ENCODE measurements at places on chromosomes 4 and X.

DNA sequence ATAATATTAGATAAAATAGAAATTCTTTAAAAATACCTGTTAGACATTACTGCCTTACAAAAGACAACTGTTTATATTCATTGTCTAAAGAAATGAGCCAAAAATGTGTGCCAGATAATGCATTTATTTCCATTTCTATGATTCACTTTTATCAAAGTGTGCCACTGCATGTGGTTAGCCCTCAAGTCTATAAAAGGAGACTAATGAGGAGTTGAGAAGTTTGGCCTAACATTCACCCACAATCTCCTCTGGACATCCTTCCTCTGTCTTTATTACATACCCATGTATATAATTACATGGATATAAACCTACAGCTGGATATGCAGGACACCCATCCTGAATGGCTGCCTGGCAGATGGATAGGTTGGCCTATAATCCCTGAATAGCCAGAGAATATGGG, 42.6 kb upstream of the PDE5A start:
- DNase-seq = no peak

DNA sequence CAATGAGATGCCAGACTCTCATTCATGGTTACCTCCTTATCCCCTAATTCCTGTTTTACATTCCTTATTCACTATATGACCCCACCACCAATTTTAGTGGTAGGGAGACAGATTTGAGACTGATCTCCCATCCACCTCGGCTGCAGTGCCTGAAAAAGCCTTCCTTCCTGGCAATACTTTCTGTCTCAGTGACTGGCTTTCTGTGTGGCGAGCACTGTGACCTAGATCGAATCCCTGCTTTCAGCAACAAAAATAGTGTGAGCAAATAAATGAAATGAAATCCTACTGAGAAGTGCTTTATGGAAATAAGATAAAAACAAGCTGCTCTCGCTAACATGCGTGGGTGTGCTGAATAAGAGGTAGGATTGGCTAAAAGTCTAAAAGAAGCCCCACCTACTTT, 165.3 kb downstream of the GPM6A start:
- no peak for DNase-seq

DNA sequence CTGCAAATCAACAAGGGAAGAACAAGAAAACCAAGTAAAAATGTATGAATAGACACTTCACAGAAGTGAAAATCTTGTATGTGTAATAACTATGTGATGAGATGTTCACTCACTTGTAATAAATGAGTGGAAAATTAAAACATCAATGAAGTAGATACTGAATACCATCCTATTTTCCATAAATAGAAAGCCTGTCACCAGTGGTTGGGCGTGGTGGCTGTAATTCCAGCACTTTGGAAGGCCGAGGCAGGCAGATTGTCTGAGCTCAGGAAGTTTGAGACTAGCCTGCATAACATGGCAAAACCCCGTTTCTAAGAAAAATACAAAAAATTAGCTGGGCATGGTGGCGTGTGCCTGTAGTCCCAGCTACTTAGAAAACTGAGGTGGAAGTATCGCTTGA, 53.5 kb upstream of the SOD3 start:
- DNase-seq = no peak

DNA sequence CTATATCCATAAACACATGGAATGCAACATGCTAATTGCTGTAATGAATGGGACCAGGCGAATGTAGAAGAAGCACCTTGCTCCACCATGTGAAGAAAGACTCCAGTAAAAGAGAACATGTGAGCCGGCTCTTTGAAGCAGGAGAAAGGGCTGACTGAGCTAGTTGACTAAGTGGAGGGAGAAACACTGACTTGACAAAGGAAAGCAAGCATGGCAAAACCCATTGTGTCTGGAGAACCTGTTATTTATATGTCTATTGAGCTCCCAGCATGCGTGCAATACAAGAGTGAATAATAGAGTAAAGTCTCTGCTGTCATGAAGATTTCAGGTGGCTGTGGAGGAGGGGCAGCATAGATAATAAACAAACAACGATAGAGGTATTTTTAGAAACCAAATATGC, 559.9 kb downstream of the RAB28 start:
- DNase-seq = no peak

DNA sequence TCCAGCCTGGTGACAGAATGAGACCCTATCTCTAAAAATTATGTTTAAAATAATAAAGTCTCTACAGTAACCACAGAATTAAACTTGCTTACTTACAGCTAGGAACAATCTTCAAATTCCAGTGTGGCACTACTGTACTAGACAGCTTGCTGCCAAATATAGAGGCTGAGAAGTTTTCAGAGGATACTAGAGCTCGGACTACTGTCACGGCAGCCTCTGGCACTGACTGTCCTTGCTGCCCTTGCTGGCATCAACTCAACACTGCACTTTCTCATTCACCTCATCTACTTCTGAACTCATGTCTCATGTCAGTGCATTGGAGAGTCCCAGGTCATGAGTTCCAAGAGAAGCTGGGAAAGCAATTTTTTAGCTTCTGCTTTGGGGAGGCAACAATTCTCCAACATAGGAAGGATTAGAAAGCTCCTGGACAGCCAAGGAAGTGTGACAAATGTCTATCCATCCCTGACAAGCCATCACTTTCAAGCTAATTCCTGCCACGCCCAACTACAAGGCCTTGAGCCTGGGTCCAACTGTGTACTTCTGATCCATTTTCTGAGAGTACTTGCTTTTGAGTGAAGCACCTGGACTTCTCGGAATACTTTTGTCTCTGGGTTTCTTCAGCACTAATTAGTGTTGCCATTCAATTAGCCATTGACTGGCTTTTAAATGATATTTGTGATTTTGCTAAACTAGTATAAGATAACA, 98.6 kb upstream of the NR3C2 start:
- no peak for DNase-seq

DNA sequence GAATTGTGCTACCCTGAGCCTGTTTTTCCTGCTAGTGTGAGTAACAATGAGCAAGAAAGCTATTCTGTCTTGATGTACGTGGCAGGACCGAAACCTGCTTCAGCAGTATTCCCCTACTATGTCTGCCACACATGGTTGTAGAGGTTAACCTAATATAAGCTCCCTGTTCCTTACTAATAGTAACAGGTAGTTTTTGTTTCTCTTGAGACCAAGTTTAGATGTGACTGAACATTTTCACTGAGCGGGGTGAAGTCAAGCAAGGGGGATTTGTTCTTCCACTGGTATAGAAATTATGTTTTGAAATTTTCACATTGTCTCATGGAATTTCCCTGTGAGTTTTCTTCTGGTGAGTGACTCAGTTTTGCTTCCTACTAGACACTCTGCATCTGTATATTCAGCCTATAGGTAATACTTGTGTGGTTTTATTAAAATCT, 37.3 kb downstream of the RRAGB start:
- DNase-seq = no peak

DNA sequence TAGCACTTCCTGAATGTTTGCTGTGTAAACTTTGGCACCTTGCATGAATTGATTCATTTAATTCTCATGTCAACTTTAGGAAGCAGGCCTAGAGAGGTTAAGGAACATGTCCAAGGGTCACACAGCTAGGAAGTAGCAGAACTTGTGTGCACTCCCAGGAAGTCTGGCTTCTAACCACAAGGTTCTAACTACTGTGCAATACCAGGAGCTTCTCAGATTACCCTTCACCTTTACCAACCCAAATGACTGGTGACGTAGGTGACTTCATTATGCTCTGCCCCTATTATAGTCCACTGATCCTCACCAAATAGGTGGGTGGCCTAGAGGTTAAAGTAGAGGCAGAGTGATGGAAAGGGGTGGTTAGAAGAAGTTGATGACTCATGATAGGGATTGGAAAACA, 14.4 kb downstream of the AR start:
- no peak for DNase-seq

DNA sequence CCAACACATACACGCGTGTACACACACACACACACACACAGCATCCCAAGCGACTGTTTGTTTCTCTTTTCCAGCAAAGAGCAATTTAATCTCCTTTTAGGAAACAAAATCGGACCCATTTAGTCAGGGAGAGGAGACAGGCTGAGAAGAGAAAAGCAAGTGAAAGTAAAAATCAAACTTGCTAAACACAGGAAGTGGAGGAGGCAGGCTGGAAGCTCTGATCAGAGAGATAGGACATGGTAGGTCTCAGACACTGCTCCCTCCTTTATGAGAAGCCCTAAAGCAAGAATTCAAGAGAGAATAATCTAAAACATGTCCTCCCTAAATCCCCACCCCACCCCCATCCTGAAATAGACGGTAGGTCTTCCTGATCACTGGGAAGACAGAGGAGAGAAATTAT, 62.3 kb downstream of the GPC3 start:
- no peak for DNase-seq

DNA sequence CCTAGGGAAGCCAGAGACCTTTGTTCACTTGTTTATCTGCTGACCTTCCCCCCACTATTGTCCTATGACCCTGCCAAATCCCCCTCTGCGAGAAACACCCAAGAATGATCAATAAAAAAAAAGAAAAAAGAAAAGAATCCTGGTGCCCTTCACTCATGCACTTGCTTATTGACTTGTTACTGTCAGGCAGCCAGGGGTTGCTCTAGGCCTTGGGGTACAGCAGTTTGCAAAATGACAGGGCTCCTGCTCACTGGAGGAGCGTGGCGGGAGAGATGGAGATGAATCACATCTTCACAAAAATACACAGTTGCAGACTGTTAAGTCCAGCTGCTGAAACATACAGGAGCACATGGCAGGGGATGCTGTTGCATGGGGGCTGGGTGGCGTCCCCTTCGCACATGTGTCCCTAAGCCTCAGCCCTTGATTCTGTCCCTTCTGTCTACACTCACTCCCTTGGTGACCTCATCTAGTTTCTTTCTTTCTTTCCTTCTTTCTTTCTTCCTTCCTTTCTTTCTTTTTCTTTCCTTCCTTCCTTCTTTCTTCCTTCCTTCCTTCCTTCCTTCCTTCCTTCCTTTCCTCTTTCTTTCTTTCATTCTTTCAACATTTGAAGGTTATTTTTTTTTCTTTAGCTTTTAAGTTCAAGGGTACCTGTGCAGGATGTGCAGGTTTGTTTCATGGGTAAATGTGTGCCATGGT, 16.9 kb upstream of the TMEM271 start:
- DNase-seq = no peak

GRCh38 chrX:47202316-47202715, 8.7 kb downstream of the UBA1 start:
- no peak for DNase-seq

DNA sequence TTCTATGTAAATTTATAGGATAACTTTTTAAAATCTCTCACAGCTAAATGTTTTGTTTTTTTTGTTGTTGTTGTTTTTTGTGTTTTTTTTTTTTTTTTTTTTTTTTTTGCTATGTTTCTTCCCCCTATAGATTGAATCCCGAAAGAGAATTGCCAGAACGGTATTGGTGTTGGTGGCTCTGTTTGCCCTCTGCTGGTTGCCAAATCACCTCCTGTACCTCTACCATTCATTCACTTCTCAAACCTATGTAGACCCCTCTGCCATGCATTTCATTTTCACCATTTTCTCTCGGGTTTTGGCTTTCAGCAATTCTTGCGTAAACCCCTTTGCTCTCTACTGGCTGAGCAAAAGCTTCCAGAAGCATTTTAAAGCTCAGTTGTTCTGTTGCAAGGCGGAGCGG, 4.1 kb downstream of the BRS3 start:
- no peak for DNase-seq

DNA sequence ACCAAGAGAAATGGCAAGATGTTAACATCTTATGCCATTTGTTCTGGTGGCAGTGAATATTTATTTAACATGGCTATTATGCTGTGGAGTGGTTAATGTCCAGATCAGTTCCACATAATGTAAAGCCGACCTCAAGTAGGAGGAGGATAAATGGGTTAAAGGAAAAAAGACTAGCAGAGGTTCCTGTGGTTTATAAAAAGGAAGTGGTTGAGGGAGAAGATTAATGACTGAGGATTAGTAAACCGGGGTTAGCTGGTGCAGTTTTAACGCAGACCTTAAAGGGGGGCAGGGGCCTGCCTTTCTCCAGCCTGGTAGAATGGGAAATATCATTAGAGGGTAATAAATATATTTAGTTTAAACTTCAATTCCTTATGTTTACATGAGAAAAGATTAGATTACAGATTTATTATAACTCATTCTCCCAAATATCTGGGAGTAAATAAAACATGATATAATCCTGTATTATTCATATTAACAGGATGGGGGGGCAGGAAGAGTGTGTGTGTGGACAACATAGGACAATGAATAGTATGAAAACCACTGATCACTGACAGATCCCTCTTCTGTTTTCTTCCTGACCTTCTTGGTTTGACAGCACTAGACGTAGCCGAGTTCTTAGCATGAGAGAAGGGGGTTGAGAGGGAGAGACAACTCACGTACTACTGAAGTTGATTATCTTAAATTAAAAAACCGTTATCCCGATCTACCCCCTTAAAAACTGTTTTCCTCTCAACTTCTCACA, 124.1 kb upstream of the LIMCH1 start:
- DNase-seq = no peak

GRCh38 chrX:10010686-10011085, 43.5 kb downstream of the CLDN34 start:
- no peak for DNase-seq

DNA sequence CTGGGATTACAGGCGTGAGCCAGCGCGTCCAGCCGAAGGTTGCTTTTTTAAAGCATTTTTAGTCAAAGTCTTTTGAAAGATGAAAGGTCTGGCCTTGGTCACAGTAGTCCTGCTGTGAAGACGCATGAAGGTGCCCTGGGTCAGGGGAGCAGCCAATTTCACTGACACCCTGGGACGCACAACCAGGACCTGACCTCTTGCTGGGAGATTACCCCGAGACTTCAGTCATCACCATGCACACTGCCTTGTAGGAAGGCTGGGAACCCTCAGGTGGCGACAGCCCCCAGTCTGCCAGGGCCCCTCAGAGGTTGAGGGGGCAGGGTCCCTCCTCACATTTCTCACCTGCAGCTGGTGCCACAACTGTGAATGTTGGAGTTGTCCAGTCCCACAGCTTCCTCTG, 53.2 kb downstream of the CPLX1 start:
- DNase-seq = no peak

DNA sequence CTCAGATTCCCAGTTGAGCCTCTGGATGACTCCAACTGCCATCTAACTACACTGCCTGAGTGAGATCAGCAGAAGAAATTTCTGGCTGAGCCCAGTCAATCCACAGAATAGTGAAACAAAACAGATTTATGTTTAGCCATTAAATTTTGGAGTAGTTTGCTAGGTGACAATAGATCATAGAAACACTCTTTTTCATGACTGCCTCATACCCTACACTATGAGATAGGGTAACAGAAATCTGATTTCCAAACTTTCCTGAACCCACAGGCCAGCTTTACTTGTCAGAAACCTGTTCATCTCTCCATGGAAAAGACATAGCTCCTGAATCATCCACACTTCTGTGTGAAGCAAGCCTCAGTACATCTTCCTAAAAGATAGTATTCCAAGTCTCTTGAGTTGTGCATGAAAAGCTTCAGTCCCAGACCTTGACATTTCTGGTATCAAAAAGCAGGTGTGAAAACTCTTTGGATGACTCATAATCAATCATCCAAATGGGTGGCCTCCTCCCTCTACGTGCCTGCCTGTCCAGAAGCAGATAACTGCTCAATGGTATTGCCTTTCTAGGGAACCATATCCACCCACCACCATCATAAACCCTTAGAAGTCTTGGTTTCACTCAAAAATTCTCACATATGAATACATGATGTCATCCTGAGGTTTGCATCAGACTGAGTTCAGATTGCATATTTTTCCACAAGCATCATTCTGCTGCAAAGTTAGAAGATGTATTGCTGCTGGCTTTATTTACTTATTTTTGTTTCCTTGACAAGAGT, 47.5 kb upstream of the RAP2C start:
- no peak for DNase-seq

All from NCI-H1930 (cell line).